Stimulated activated CD8-positive, alpha-beta memory T cell treated with anti-CD3 and anti-CD28 coated beads, Interleukin-7, amount 100 ng/mL, for 48 hours (primary cell): ENCODE measurements at places on chromosomes 7 and 10.
A peak's percentile ranks its signal among the peaks of the same experiment; 100 is the strongest.

- no peak for DNase-seq
Observed at GRCh38 chr10:103671126-103671895, 177.8 kb downstream of the NEURL1 start.

GRCh38 chr7:47336472-47337425 is 245.2 kb downstream of the TNS3 start:
- DNase-seq, result no peak

GRCh38 chr10:5975641-5976473 is 1.5 kb downstream of the IL15RA start:
- DNase-seq, result peak; percentile 41

DNA sequence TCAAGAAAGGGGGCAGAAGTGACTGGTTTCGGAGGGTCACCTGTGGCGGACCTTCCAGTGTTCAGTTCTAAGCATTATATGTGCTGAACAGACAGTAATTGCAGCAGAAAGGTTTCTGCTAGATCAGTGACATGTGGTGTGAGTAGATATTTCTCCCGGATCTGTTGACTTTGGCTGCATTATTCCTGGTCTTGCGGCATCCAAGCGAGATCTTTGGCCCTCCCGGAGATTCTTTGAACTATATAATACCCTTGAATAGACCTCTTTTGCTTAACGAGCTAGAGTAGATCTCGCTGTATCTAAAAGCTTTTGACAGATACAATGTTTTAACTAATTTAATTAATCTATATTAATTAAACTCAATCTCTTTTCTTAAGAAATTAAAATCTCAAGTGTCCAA is 99.8 kb downstream of the PTN start:
- DNase-seq, result no peak

GRCh38 chr10:14667280-14667679 is 107.4 kb downstream of the FAM107B start:
- no peak for DNase-seq

- DNase-seq, result no peak
Observed at GRCh38 chr10:107865691-107866090, 701.2 kb upstream of the SORCS1 start.

GRCh38 chr7:97009753-97010732 is 4.7 kb downstream of the DLX6 start:
- no peak for DNase-seq
